Right hindlimb (tissue), 1 donor: ENCODE measurements at places on chromosomes 6 and 20.
A peak's percentile ranks its signal among the peaks of the same experiment; 100 is the strongest.

- no peak for DNase-seq
Observed at GRCh38 chr6:75874224-75874623, 125.2 kb downstream of the MYO6 start.

DNA sequence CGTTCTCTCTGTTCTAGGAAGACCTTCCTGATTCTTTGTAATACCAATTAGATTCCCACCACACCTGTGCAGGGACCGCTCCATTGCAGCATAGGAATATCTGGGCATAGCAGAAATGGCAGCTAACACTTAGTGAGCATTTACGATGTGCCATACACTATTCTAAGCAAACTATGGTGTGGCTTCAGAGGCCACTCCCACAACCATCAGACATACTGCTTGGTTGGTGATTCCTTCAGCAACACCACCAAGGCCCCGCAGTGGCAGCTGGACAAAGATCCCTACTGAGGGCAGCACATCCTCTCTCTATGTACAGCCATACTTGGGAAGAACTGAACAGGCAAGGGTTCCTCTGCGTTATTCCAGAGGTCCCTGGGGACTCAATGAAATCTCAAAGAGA lies 6.2 kb downstream of the KCNK5 start:
- no peak for DNase-seq

- no peak for DNase-seq
Observed at GRCh38 chr20:59848182-59848581, 85.3 kb downstream of the SYCP2 start.

- DNase-seq, result no peak
Observed at GRCh38 chr6:137827977-137828810, 38.9 kb upstream of the TNFAIP3 start.

DNA sequence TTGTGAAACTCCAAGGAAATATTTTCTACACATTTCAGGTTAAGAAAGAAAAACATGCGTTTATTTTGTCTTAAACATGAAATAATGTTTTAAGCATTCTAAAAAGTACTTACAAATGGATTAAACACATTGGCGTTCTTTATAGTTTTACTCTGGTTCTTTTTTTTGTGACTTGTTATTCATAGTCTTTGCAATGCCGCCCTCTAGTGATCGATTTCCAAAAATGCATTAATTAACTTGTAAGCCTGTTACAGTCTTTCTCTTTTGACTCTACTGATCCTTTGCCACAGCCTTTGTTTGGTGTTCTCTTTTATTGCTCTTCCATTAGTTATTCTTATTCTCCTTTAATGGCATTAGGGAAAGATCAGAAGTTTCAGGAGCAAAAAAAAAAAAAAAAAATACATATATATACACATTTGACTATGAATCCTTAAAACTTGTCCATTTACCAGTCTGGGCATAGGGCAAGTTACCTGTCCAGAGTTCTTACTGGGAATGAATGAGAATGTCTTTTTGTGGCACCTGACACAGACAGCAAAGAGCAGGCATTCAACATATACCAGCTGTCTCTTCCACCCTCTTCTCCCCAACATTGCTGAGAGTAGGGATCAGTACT lies 59.9 kb downstream of the MACROD2 start:
- DNase-seq, result no peak

DNA sequence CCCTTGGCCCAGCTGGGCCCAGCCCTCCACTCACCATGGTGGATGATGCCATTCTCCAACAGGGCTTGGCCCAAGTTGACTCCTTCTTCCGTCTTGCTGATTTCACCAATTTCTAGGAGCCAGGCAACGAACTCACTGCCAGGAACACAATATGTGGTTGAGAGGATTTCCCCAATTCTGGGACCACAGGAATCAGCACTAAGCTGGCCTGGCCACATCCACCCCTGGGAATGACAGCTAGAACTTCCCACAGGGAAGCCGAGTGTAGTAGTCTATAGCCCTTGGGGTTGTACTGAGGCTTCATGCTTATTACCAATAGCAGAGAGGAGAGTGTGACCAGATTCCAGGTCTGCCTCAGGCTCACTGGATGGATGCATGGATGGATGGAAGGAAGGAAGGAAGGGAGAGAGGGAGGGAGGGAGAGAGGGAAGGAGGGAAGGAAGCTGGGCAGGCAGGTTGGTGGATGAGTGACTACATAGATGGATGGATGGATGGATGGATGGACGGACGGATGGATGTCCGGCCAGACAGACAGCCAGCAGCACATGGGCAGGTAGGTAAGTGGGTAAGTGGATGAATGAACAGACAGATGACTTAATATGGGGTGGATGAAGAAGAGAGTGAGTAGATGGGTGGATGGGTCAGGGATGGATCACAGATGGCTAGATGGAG lies 146.5 kb downstream of the PREX1 start:
- DNase-seq, result no peak

DNA sequence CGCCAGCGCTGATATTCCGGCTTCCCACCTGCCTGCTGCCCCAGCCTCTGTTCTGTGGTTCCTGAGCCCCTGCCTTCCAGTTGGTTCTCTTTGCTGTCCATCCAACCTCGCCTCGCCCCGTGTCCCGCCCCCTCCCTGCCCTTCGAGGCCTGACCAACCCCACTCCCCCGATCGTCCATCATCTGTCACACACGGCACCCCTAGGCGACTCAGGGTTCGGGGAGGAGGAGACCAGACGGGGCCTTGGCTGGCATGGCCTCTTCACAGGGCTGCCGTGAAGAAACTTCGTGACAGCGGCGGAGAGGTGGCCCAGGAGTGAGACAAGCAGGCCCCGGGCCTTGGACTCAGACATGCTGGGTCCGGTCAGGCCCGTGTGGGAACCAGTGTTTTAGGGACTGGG lies 226.1 kb downstream of the QKI start:
- DNase-seq, result no peak

DNA sequence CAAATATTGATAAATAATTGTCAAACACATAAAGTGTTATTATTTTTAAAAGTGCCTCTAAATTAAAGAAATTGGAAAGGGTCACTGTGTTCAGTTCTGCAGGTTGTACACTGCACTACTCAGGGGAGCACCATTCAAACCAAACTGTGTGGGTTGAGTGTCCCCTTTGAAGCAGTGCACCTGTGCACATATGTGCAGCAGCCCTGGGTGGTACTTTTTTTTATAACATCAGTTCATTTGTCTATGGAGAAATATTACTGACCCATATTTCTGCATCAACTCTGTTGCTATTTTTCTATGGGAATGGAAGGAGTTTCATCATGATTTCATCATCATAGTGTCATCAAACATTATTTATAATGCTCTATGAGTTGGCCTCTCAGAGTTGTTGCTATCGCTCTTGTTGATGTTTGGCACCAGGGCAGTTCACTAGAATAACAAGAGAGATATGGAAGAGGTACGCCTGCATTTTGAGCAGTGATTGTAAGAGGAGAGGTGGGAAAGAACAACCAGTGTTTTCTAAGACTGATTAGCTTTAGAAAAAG lies 457.6 kb downstream of the TFAP2A start:
- no peak for DNase-seq

DNA sequence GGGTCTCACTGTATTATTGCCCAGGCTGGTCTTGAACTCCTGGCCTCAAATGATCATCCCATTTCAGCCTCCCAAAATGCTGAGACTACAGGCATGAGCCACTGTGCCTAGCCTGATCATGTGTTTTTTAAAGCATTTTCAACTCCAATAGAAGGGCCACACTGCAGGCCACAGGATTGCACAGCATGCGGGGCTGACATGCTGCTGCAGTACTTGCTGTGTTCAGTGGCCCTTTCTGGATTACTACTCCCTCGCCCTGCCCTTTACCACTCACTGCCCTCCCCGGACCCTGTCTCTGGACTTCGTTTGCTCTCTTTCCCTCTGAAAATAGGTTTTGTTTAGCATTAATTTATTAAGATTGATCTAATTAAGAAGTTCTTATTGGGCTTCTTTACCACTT lies 37.3 kb downstream of the HECA start:
- DNase-seq, result no peak

DNA sequence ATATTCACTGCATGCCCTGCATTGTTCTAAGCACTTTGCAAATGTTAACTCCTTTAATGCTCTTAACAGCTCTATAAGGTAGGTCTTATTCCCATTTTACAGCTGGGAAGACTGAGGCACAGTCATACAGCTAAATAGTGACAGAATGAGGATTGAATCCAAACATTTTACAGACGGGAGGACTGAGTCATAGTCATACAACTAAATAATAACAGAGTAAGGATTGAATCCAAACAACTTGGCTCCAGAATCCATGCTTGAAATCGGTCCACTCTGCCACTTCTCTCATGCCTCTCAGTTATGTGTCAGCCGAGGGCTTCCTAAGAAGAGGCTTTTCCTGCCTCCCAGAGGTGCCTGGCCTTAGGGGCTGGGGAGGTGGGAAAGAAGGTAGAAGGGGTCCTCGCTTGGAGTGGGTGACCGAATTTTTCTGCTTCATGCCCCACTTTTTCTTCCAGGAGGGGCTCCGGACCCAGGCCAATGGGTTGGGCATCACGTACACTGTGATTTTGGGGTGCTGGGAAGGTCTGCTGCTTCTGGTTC lies 137.4 kb upstream of the RNF24 start:
- DNase-seq, result no peak

GRCh38 chr6:41439524-41440418 lies 104.4 kb downstream of the NCR2 start:
- DNase-seq, result no peak

DNA sequence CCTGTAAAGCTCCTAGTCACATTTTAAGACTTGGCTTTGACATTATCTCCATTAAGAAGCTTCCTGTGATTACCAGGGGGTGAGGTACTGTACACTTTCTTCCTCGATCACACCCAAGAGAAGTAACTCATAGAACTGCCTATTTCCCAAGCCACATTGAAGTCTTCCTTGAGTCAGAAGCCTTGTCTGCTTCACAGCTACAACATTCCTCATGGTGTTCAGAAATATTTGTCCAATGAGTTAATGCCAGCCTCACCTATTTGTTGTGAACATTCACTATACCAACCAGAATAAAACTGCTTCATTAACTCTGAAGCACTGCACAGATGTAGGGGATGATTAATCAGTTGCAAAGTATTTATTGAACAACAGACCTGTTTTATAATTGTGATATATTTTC lies 622.3 kb downstream of the PTPRT start:
- DNase-seq, result no peak

- no peak for DNase-seq
Observed at GRCh38 chr6:115891111-115891669, 169.5 kb downstream of the FRK start.

GRCh38 chr20:45370571-45371160 lies 7.5 kb downstream of the TP53TG5 start:
- DNase-seq, result no peak

DNA sequence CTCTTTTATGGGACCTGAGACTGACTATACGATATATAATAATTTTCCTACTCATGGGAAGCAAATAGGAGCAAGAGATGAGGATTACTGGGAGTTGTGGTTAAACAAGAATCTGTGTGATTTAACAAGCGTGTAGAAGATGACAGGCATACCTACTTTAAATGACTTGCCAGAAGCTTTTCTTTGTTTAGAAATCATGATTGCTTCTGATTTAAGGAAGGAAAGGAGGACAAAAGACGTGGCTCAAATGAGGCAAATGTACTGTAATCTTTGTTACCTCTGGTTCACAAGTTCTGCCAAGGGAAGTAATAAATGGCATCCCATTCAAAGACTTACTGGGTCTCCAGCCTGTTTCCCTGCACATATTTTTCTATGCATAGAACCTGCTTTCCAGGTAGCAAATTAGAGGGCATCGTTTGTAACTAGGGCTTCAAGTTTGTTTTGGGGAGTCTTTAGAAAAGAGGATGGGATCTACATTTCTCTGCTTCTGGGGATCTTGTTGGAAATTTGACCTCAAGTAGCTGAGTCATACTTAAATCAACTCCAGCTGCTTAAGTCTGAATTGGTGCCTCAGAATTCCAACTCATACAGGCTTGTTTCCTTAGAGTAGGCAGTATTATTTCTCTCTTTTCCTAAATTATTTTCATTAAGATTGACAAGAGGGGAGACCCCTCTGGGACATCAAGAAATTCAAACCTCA lies 2.9 kb upstream of the TRMT11 start:
- DNase-seq, result no peak

- DNase-seq, result peak; percentile 39
Observed at GRCh38 chr6:105509506-105510331, 106.8 kb upstream of the PREP start.

DNA sequence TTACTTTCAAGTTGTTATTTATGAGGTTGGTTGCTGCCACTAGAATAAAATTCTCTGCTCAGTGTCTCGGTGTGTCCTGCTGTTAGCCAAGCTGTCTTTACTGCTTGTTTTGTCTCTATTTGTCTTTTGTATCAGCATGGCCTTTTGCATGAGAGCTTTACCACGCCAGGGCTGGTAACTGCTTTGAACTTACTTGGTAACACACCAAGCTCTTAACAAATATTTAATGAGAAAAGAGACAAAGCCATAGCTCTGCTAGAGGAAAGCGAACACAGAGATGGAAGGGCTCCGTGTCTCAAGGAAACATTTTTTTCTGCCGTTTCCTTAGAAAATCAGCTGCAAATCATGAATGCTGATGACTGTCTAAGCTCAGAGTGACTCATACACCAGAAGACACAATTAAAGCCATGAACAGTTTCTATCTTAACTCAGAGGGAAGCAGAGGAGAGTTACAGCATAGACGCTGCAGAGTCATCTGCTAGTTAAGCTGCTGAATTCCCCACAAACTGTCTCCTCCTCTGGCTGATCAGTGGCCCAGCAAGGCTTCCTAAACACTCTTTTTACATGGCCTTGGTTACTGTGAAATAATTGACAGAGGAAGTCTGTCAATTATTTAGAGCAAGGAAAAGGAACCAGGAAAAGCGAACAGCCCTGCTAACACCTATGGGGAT lies 44.8 kb downstream of the AGPAT4 start:
- no peak for DNase-seq

DNA sequence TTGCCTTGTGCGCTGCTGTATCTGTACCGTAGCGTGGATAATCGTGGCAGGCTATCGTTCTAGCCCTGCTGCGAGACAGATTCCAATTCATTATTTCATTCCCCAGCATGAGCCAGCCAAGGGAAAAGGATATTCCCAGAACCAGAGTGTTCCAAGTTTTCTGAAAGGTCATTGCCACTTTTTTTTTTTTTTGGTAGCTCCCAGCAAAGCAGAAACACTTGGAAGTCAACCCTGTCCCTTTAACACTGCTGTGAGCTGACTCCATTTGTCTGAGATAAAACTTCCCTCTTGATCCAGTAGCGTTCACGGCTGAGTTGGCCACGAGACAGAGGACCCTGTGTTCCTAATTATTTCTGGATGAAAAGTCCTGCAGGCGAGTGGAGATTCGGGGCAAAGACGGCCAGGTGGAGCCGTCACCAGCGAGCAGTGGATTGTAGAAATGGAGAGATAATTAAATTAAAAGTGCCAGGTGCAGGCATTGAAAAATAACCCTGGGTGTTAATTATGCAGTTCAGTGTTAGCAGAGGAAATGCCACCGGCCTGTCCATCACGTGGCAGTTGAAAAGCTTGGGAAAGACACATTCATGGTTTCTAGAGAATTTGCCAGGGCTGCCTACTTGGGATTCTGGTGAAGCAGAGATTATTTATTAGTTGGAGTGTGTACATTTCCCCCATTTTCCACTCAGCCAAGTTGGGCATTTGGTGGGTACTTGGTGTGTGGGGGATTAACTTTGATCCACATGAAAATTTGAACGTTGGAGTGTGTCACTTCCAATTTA lies 164.2 kb downstream of the SLC24A3 start:
- no peak for DNase-seq

- no peak for DNase-seq
Observed at GRCh38 chr20:21074605-21075336, 31.4 kb downstream of the LINC00237 start.

- no peak for DNase-seq
Observed at GRCh38 chr20:38735172-38735571, 10.9 kb downstream of the SLC32A1 start.

GRCh38 chr20:32894026-32894483 lies 35.3 kb downstream of the EFCAB8 start:
- no peak for DNase-seq

GRCh38 chr20:36850759-36851158 lies 25.2 kb upstream of the TLDC2 start:
- DNase-seq, result no peak
